ENCODE measurements at places on chromosomes 12 and 14.
A peak's percentile ranks its signal among the peaks of the same experiment; 100 is the strongest.

- no peak for DNase-seq
These were observed 196.9 kb downstream of the GRIN2B start for GRCh38 chr12:13784504-13784903.

DNA sequence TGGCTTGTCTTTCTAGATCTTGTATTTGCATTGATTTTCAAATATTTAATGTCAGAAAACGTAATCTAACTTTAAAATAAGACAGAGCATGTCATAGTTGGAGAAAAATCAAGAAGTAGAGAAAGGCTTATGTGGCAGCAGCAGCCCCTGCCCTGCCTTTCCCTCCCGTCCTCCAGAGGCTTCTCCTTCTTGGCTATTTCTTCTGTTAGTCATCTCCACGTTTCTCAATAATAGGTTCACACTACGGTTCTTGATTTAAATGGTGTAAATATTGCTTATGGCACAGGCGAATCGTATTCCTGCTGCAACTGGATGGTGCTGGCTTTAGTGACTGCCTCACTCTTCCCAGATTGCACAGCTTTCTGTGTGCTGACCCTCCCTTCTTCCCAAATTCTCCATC lies 42.8 kb downstream of the SLC8B1 start:
- peak; percentile 33 for DNase-seq

GRCh38 chr12:96026331-96026730 lies 9.1 kb downstream of the LTA4H start:
- no peak for DNase-seq

DNA sequence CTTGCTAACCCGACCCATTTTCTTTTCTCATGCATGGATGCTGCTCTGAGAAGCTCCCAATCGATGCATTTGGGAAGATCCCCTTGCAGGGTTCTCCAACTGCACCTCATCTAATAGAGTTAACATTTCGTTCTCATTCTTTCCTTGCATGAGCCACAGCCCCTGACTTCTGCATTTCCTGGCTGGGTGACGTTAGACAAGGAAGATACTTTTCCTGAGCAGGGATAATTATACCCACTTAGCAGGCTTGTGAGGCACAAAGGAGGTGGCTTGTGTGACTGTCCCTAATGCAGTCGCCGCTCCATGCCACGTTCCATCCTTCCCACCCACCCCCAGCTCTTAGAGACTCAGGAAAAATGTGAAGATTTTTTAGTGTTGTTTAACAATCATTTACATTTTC lies 195.1 kb downstream of the CHST11 start:
- no peak for DNase-seq

- peak; percentile 57 for DNase-seq
These were observed 131.6 kb downstream of the PPFIA2 start for GRCh38 chr12:81627336-81628189.

DNA sequence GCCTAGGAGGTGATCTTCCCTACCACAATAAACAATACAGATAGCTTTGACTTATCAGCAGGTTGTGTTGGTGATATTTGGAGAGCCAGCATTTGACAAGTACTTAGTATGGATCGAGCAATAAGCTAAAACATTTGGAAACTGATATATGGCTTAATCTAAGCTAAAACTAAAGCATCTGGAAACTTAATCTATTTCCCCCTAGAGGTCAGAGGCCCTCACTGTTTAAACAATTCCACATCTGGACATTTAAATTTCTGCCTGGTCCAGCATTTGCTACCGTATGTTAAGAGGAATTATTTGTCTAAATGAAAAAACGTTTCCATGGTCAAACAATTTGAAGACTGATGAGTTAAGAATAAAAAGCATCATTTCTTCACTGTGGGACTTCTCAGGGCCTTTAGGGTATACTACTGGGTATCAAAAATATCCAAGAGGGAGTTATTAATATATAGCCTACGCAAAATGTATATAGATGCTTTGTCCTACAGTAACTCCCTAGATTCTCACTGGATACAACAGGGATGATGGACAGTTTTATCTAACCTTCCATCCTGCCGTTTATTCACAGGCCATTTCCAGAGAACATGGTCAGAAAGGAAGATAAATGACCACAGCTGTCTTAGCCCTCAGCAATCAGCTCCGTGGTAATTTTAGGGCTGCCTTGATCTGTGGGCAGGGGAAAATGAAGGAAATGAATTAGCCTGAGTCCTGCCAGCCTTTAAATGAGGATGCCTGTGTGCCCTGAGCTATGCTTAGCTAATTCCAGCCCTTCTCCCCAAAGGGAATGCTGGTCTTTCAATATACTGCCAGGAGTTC lies 135.4 kb upstream of the NUDT4 start:
- no peak for DNase-seq

DNA sequence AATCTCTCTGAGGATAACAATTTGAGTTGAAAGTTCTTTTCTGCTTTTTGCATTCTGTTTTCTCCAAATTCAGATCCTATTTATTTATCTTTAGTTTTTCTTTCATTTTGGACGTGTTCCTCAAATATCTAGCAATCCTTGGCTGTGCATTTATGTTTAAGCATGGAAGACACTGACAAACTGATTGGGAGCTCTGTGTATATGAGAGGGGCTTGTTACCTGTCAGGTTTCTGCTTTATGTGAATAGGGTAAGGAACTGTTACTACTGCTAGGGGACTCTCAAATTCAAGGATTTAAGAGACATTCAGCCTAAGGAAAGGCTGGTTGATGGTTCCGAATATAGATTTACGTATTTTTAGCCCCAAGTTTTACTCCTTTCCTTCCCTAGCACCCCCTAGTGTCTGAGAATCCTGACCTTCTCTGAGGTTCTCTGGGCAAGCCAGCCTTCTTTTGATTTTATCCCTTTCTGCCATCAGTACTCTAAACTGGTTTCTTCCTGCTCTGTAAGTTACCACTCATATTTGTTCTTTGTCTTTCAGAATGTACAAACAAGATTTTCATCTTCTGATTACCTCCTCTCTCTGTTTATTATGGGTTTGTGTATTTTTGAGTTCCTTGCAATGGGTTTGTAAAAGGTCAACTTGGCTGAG lies 30.5 kb downstream of the YLPM1 start:
- DNase-seq, result peak; percentile 4

DNA sequence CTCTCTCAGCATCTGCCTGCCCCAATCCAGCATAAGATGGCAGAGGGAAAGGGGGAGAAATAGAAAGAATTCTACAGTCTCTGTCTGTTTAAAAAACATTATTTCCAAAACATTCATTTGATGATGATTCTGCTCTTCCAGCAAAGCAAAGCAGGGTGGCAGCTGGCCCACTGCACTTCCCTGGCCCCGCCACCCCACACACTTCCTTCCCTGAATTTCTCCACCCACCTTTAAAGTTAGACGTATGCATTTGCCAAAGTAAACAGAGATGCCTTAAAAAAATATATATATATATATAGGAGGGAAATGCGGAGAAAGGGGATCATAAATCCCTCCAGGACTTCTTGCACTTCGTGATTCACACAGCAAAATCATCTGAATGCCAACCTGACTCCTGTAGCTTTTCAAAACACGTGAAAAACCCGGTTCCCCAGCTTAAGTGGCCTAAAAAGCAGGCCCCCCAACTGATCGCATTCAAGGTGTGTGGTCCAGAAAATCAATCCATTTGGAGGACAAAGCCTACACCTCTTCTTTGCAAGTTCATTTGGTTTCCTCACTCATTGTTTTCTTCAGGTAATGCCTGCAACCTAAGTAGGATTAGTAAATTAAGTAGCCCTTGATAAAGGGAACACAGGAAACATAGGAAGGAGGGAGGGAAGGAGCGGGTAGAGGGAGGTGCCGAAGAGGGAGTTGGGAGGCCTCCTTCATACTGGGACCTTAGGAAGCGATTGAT lies 68.8 kb downstream of the LLPH start:
- no peak for DNase-seq

DNA sequence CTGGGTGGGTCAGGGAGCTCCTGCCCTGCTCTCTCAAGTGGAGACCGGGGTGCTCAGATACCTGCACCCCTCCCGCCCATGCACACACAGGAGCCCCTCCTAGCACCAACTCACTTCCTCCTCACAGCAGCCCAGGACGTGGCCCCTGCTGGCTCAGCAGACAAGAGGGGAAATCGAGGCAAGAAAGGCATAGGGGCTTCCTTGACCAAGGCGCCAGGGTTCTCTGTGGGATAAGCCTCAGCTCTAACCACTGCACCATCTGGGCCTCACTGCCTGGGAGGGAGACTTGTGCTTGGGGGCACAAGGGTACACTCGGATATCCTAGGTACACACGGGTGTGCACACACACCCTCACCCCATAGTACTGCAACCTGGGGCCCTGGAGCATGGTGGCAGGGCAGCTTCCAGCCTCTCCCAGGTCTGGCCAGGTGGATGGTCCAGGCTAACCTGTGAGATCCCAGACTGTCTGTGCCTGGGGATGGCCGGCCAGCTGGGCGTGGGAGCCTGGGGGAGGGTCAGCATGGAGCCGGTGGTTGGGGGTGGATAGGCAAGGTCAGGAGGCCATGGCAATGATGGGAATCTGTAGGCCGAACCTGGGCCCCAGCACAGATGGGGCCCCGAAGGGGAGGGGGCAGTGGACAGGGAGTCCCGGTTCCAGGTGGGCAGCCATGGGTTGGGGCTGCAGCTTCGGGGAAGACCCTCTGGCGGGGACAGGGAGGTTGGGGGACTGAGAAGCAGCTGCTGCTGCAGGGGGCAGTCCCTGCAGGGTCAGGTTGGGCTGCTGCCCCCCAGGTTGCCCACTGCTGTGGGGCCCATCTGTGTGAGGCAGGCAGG lies 312.4 kb downstream of the TMEM121 start:
- no peak for DNase-seq

DNA sequence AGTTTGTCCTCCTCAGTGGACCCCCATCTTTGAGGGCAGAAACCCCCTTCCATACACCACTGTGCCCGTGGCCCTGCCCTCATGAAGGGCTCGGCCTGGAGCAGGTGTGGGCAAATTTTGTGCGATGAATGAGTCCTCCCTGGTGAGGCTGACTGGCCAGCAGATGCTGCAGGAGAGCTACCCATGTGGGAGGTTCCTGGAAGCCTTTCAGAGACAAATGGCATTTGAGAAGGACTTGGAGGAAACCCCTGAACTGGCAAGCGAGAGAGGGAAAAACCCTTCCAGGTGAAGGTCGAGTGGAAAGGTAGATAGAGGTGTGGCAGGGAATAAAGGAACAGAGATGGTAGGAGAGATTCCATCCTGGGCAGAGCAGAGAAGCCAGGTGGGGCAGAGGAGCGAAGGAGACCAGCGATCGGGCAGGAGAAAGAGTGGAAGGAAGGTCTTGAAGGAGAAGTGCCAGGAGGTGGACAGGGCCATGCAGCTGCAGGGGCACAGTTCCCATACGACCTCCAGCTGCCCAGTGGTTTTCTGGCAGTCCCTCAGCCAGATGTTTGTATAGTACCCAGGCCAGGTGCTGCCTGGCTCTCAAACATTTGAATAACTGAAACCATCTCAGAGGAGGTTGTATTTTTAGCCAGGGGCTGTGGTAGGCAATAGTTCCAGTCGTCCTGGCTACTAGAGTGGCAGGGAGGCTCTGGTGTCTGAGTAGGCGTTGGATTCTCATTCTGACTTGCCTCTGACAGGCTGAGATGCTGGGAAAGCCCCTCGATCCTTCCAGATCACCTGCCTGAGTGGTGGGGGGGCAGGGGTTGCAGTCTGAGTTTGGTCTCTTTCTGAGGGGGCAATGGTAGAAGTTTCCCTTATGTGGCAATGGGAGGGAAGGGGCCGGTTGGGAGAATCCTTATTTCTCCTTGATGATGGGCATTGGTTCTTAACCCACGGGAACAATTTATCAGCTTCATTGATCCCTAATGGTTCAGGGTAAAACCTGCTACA lies 40.1 kb downstream of the FBXL14 start:
- DNase-seq, result no peak

- peak; percentile 36 for DNase-seq
These were observed 75.2 kb downstream of the TNFAIP2 start for GRCh38 chr14:103198131-103199105.

- no peak for DNase-seq
These were observed 11.5 kb upstream of the CABP1 start for GRCh38 chr12:120628919-120629318.

- DNase-seq, result no peak
These were observed 25.8 kb downstream of the COX16 start for GRCh38 chr14:70333728-70334127.

DNA sequence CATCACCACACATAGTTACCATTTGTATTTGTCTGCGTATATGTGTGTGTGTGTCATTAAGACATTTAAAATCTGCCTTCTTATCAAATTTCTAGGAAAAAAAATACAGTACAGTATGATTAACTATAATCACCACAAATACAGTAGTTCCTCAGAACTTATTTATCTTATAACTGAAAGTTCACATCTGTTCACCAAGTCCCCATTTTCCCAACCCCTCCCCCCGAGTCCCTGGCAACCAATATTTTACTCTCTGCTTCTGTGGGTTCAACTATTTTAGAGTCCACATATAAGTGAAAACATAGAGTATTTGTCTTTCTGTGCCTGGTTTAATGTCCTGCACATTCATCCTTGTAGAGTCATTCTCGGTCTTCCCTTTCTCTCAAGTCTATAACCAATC lies 12.3 kb downstream of the CAPS2 start:
- no peak for DNase-seq

DNA sequence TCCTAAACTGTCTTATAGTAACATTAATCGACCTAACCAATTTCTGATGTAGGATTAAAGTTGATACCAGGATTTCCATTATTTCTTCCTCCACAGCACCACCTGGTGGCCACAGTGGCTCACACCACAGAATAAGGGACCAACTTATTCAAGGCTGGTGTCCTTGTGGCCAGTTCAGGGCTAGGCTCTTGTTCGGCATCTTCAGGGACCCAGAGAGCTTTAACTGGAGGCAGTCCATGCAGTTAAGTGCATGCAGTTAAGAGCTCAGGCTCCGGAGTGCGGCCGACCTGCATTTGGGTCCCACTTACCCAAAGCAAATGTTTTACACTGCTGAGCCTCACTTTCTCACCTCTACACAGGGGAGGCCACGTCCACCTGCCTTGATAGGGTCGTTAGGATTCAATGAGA lies 42.0 kb upstream of the GPR68 start:
- DNase-seq, result peak; percentile 74

- DNase-seq, result peak; percentile 95
These were observed 131.5 kb downstream of the CHST11 start for GRCh38 chr12:104588047-104588920.

- no peak for DNase-seq
These were observed 1.4 kb downstream of the KCNMB4 start for GRCh38 chr12:70367258-70368141.

GRCh38 chr12:89528434-89528833 lies 2.6 kb upstream of the POC1B start:
- DNase-seq, result no peak

GRCh38 chr14:55274751-55275150 lies 3.5 kb downstream of the FBXO34 start:
- DNase-seq, result peak; percentile 29

Data from epithelial cell of esophagus (primary cell).